ENCODE measurements at places on chromosomes 13 and 19. TPM values are rescaled to one million over a fixed set of nuclear protein-coding genes. Genes with fewer than 3 reads are reported as not detected.

DNA sequence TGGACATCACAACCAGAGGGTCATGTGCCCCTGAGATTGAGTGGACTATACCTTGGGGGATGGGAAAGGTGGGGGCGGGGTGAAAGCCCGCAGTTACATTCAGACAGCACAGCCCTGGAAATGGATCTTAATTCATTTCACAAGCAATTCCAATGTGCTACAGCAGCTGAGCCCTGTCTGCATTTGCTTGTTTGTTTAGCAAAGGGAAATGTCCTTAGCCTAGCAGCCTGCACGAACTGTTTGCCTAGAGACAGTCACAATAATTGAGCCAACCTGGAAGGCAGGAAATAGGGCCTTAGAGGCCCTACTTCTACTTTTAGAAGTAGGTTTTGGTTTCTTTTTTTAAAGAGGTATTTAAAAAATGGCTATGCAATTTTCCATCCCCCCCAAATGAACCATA lies 177.3 kb upstream of the KL start:
- DNase-seq = no peak

DNA sequence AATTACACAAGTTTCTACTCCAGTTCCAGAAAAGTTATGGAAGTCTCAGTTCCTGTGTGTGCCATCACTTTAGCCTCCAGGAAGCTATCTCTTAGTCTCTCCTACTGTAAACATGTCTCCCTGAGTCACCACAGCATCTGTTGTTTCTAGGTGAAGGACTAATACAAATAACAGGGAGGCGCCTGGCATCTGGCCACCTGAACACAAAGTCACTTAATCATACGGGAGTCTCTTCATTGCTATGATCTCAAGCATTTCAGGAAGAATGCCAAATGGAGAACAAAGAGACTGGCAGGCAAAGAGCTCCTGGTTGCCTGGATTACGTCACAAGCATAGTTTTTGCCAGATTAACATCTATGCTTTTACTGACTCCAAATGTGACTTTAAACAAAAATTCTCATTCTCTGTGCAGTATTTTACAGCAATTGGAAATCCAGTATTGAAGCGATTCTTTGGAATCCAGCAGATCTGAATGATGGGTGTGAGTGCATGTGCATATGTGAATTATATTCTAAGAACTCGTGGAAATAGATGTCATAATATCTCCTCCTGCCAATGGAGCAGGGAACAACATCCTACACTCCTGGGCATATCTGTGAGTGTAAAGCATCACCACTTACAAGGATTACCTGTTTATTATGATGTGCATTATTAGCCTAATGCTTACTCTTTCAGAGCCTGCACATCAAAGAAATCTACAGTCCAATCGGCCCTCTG lies 572.8 kb downstream of the PCDH9 start:
- DNase-seq = no peak

Gene EGLN2
- total RNA-seq = 138 TPM

GRCh38 chr19:34428549-34429285 lies 536 bp downstream of the UBA2 start:
- DNase-seq = peak; percentile 61

- DNase-seq = no peak
Observed at GRCh38 chr13:37492741-37493514, 105.6 kb downstream of the POSTN start.

DNA sequence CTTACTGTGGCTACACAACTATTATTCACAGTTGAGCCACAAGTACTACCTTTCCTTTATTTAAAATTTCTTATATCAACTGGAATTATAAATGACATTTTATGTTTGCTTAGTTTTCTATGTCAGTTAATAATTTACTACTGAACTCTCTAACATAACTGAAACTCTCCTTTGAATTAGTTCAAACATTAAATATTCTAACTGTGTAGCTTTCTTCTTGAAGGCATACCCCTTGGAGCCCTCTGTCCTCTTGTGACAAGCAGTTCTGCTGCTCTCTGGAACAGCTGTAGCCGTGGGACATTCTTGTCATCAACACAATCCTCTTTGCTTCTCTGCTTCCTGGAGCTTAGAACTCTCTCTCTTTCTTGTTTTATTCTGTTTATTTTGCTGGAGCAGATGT lies 244.8 kb downstream of the NHLRC3 start:
- DNase-seq = no peak

- no peak for DNase-seq
Observed at GRCh38 chr13:80399340-80400163, 58.6 kb upstream of the SPRY2 start.

Gene IGFL1
- not detected for total RNA-seq

Gene BICRA
- total RNA-seq = 20.0 TPM

DNA sequence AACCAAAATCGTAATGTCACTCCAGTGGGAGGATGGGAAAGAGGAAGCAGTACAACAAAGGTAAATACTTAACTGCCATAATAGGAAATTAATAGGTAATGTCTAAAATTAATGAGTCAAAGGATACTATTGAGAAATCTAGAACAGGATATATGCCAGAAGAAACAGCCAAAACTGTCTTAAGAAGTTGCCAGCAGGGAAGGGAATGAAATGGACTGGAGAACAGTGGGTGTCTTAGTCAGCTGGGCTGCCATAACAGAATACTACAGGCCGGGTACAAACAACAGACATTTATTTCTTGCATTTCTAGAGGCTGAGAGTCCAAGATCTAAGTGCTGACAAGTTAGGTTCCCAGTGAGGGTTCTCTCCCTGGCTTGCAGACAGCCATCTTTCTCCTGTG lies 40.3 kb upstream of the IPO5 start:
- no peak for DNase-seq

Gene KLK12
- total RNA-seq = not detected

Data from CD8-positive, alpha-beta T cell (primary cell).